ENCODE measurements at places on chromosomes 12 and 14.

DNA sequence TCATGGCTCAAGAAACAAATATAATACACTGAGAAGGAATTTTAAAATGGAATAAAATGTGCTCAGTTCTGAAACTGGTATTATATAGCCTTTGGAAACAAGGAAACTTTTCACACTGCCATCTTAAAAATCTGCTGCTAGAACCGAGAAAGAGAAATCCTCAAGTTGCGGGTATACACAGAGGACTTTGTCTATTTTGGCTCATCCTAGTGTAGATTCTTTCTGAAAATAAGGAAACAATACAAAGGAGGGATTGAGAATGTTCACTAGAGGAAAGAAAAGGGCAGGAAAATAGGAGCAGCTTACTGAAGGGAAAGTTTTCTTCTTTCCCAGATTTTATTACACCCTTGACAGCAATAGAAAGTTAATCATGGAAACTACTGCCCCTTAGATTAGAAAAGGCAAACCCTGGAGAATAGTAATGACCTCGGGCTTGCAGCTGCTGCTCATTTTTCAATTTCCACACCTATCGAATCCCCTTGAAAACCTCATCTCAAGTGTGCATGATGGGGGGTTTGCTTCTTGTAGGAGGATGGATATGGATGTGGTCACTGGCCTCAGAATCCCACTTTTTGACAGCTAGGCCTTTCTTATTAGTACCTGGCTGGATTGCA is 104.6 kb downstream of the DAAM1 start:
- no peak for DNase-seq

DNA sequence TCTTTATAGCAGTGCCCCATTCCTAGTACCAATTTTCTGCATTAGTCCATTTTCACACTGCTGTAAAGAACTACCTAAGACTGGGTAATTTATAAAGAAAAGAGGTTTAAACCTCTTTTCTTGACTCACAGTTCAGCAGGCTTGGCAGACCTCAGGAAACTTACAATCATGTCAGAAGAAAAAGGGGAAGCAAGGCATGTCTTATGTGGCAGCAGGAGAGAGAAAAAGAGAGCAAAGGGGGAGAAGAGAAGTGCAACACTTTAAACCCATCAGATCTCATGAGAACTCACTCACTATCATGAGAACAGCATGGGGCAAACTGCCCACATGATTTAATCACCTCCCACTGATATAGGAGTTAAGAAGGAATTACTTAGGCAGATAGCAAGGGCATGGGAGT is 101.6 kb upstream of the PLEKHG7 start:
- no peak for DNase-seq

DNA sequence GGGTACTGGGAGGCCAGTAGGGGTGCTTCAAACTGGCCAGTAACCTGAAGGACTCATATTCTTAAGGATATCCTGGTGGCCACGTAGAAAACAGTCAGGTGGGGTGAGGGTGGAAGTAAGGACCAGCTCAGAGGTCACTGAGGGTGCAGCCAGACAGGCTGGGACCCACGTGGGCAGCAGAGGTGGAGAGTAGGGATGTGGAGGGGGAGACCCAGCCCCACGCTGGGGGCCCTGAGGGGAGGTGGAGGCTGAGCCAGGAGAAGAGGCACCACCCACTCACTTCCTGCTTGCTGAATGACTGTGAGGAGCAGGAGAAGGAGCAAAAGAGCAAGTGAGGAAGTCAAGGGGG is 12.6 kb upstream of the SERPINA3 start:
- no peak for DNase-seq

DNA sequence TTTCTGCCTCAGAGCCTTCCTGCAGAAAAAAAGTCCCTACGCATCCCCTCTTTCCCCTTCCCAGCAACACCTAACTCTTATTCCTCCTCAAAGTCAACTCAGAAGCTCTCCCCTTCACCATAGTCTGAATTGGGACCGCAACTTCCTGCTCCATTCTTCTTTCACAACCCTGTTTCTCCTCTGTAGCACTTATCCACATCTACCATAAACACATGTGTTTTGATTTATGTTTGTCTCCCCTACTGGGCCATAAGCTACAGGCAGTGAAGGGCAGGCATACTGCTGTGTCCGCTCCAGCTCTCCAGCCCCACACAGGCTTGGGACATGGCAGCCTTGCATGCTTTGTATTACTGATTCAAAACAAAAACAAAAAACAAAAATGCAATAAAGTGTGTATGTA is 5.9 kb downstream of the SDR9C7 start:
- DNase-seq, result no peak

- DNase-seq, result no peak
These were observed 22.2 kb downstream of the LPCAT3 start for GRCh38 chr12:6996040-6996441.

GRCh38 chr12:1646569-1647284 is 17.7 kb downstream of the WNT5B start:
- no peak for DNase-seq

- DNase-seq, result peak; percentile 48
These were observed 122.9 kb downstream of the PRKCH start for GRCh38 chr14:61444215-61444768.

DNA sequence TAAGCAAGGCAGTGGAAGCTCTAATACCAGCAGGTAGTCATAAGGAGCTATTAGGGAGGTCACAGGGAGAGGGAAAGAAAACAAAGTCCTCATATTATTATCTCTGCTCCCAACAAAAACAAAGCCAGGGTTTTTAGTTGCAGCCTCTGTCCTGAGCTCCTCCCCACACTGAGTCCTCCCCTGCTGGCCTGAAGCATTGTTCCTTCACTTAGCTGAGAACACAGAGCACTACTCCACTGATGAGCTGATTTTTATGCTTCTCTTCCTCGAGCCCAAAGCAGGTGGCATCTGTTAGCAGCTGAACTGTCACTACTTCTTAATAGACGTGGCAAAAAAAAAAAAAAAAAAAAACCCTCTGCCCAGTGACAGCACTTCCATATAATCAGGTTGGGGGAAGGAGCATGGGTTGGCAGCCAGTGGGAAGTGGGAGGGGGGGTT is 10.5 kb upstream of the STAC3 start:
- no peak for DNase-seq

GRCh38 chr14:91599994-91600393 is 89.9 kb upstream of the PPP4R3A start:
- DNase-seq, result no peak

GRCh38 chr12:24617471-24617870 is 331.4 kb downstream of the BCAT1 start:
- DNase-seq, result no peak

DNA sequence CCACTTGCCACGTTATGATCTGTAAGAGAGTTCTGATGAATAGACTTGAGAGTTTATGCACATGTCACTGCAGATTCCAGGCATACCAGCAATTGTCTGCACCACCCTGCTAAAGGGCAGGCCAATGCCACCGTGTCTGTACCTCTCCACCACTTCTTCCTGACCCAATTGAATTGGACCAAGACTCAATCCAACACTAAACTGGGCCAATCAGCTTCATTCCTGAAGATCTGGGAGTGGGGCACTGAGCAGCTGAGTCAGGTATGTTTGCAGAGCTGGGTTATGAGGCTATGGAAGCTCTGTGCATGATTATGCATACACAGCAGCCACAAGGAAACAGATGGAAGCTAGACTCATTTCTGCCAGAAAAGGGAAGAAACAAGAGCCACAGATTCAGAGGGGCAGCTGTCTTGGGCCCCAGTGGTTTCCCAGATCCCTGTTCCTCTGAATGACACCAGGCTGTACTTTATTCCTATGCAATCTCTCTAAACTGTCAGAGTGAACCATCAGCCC is 28.0 kb downstream of the DAO start:
- no peak for DNase-seq

DNA sequence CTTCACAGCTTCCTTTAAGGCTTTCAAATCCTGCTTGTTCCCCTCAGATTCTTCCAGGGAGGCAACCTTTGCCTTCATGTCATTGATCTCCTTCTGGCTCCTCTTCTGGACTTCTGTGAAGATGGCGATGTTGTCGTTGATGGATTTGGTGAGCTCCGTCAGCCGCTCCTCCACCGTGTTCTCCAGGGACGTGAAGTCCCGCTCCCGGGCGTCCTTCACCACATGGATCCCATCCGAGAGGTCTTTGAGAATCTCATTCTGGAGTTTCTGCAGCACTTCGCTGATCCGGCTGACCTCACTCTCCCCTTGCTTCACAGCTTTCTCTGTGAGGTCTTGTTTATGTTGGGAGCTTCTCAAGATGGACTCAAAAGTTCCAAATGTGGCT is 7.9 kb downstream of the CKAP4 start:
- no peak for DNase-seq

DNA sequence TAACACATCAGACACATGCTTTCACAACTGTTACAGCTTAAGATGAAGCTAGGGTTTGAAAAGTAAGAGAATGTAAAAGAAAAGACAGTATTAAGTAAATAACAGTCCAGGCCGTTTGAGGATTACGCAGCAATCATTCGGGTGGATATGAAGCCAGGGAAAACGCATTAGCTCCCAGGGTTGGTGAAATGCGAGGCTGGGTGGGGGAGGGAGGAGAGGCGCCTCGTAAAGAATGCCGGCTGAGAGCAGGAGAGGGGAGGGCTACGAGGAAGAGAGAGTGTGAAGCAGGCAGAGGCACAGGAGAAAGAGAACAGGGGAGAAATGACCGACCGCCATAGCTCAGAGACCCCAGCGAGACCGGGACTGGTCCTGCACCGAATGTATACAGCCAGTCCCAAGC is 73.0 kb downstream of the IQSEC3 start:
- no peak for DNase-seq

GRCh38 chr12:78746001-78746400 is 118.6 kb upstream of the SYT1 start:
- DNase-seq, result no peak

GRCh38 chr12:46874642-46875041 is 48.8 kb upstream of the SLC38A4 start:
- no peak for DNase-seq

DNA sequence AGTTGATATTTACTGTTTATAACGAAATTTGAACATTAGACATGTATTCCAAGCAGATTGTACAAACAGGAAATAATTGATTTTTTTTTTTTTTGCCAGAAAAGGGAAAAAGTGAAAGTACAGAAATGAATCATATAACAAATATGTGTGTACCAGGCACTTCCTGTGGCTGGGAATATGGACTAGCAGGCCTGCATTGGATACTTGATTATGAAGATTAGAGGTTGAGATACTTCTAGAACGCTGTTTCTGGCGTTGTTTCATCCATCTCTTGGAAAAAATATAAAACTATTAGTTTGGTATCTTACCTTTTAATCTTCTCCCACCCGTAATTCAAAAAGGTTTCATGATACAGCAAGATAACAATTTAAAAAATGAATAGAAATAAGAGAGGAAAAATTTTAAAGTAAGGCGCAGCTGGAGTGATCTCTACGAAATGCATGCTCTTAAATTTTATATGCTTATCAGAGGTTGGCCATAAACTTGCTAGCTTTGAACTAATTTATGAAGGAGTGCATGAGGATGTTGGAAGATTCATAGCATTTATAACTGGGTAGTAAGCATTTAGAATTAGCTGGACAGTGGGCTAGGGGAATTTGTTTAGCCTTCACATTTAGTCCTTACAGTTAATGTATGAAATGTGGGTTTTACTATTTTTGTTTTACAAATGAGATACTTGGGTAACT is 90.8 kb downstream of the AEBP2 start:
- no peak for DNase-seq

DNA sequence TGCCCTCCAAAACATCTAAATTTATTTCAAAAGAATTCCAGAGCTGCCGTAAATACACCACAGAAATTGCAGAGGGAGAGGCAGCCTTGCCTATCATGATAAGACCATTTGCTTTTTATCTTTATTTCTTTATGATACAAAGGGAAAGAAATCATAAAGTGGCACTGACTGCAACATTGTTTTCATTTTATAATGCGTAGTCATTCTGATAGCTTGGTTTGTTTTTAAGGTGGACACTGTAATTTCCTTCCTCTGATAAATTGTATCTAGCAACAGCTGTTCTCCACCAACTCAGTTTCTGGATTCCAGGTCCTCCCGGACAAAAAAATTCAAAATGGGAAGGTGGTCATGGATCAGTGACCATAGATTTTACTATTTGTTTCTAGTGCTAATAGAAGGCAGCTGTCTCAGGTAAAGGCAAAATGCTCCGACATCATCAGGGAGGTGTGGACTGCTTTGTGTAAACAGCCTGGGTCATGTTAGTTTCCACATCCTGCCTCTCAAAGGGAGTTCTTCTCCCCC is 623 bp upstream of the TSPAN8 start:
- DNase-seq, result no peak

DNA sequence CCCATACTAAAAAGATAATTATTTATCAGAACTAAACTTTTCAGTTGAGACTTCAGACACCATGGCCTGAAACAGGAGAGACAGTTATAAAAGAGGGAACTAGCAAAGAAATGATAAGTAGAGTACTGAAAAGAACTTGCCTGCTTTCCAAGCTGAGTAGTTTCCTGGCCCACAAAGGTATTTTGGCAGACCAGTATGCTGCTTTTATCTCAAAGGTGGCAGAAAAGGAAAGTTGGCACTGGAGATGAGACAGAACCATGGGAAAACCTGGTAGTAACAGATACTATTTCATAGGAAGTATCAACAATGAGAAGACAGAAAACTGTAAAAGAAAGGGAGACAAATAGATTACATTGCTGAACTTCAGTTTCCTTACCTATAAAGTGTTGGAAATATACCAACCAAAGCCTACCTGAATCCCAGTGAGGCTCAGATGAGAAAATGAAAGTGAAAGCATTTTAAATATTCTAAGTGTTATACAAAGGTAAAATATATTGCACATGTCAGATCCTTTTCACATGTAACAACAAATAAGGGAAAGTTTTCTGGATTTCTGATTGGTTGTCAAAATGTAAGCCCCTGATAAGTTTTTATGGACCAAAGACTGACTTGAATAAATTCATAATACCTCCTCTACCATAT is 155.3 kb upstream of the FSCB start:
- DNase-seq, result no peak

DNA sequence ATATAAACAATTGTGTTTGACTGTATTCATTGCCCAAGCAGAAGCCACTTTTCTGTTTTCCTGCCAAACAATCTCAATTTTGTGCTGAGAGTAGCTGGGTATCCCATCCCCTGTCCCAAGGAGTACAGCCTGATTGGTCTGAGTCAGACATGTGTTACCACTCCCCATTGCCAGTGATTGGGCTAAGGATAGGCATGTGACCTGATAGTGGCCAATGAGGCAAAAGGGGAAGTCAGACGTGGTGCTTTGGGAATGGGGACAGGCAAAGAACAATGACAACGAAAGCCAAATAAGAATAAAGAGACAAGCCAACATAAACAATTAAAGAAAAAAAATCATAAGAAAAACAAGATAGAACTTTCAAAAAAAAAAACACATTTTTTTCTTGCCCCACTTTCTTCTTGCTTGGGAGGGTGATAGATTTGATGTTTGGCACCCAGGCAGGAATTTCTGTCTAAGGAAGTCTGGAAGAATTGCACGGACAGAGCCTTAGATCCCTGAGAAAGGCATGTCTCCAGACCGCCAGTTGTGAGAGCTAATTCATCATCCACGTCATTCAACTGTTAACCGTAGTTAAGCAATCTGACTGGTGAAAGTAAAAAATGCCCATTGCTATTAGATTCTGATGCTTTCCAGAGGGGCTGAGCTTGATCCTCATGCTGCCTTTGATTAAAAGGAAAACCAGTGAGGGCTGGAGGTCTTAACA is 626.6 kb upstream of the TMEM132C start:
- no peak for DNase-seq

Data from effector CD4-positive, alpha-beta T cell (primary cell).